ENCODE measurements at places on chromosomes 6 and 20. TPM values are rescaled to one million over a fixed set of nuclear protein-coding genes. Genes with fewer than 3 reads are reported as not detected.

The FOXA2 gene
- polyA plus RNA-seq = not detected

DNA sequence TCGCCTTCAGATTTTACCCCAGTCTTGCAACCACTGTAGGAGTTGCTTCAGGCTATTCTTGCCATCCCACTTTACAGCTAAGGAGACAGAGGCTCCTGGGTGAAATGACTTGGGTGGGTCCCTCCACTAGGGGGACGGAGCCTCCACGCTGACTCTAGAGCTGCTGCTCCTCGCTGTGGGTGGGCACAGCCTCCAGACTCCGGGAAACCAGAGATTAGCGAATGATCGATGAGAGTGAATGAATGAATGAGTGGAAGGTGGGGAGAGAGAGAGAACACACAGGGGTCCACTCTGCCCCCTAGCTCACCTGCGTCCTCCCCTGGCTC, 10.4 kb downstream of the ZBP1 start:
- DNase-seq = no peak

GRCh38 chr6:141498977-141499376, 633.7 kb upstream of the GJE1 start:
- no peak for DNase-seq

DNA sequence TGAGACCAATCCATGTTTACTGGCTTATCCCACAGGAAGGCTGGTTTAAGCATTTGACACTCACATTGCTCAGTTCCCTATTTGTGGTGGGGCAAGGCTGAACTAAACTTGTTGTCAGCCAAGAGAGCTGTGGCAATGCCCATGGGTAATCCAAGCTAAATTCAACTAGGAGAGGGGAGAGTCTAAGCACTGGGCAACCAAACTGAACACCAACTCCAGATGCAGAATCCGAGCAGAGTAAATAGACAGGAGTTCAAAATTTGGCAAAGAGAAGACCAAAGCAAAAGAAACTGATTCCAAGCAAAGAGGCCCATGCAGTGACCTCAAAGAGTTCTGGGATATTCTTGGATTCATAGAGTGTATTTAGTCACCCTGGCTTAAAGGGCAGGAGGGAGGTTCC, 106.5 kb upstream of the NT5E start:
- DNase-seq = no peak

- DNase-seq = no peak
Observed at GRCh38 chr6:150420926-150421325, 52.1 kb downstream of the IYD start.

GRCh38 chr6:82436740-82437139, 73.1 kb downstream of the TPBG start:
- no peak for DNase-seq

DNA sequence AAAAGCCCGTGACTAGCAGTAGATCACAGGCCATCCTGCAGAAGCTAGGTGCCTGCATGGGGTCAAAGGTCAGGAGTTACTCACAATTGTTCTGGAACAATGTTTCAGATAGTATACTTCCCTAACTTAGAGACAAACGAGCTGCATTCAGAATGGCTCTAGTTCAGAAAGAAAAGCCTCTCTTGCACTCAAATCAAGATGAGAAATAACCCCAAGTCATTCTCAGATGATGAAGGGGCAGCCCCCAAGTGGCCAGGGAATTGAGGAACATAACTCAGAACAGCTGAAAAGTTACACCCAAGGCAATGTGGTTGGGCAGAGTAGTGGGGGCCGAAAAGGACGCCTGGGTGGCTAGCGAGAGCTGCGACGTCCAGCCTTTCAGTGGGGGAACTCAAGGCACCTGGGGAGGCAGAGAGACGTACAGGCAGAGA, 27.8 kb downstream of the FYN start:
- DNase-seq = no peak

The C20orf204 gene
- 1.0 TPM for polyA plus RNA-seq

- no peak for DNase-seq
Observed at GRCh38 chr6:126077810-126078776, 91.8 kb downstream of the TRMT11 start.

GRCh38 chr6:18441251-18441979, 54.3 kb downstream of the RNF144B start:
- no peak for DNase-seq
